NCI-H187 treated with DMSO at 0.1 percent for 48 hours (cell line): ENCODE measurements at places on chromosomes 6 and 20.

DNA sequence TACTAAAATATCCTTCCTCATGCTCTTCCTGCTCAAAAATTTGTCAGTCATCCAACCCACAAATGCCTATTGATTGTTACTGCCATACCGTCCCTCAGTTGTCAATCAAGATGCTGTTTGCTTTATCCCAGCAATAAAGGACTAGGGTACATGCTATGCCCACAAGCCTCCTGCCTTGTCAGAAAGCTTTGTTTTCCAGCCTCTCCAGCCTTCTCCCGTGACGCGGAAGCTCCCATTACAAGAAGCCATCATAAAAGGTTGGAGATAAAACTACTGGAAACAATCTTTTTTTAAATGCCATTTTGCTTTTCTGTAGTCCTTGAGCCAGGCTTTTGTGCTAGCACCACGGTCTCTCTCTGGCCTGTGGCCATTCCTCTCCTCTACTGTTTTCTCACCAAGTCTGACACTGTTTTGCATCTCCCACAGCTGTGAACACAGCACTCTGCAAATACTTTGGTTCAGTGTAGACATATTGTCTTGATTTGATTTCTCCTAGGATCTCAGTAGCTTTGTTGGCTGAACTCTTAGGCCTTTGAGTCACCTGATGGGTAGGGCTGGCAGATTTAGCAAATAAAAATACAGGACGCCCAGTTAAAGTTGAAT lies 495.7 kb upstream of the JARID2 start:
- no peak for DNase-seq

DNA sequence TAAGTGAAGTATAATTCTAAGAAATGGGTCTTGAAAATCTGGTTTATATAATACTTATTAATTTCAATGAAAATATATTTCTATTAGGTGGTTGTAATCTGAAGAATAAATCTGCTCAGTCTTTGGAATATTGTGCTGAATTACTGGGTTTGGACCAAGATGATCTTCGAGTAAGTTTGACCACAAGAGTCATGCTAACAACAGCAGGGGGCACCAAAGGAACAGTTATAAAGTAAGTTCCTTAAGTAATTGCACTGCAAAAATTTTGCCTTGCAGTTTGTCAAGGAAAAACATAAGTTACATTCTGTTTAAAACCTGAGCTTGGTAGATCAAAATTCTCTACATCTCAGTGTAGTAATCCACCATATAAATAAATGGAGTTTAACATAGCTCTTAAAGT lies 106.0 kb downstream of the MYO6 start:
- no peak for DNase-seq

GRCh38 chr6:17957498-17957897 lies 29.9 kb downstream of the KIF13A start:
- DNase-seq, result no peak

DNA sequence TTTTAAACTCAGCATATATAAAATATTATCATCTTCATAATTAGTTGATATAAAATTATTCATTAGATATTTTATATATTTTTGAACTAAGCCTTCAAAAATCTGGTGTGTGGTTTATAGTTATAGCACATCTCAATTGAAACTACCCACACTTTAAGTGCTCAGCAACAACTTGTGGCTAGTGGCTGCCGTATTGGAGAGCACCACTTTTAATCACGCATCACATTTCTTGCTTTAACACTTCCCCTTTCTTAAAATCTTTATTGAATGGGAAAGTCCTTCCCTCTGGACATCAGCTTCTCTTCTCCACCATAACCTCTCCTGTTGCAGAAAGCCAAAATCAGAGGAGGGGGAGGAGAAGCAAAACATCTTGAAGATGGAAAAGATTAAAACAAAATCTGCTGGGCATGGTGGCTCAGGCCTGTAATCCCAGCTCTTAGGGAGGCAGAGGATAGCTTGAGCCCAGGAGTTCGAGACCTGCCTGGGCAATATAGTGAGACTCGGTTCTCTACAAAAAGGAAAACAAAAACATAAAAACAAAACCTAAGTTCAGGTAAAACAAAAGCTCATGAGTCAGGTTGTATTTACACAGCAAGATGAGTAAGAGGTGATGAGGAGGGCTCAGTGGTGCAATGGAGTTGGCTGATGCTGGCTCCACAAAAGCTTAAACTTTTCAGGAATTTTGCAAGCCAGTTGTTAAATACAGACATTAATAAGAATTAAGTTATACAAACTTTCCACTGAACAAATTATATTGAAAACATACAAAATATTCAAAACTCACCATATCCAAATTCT lies 237.0 kb upstream of the SUPT3H start:
- no peak for DNase-seq

DNA sequence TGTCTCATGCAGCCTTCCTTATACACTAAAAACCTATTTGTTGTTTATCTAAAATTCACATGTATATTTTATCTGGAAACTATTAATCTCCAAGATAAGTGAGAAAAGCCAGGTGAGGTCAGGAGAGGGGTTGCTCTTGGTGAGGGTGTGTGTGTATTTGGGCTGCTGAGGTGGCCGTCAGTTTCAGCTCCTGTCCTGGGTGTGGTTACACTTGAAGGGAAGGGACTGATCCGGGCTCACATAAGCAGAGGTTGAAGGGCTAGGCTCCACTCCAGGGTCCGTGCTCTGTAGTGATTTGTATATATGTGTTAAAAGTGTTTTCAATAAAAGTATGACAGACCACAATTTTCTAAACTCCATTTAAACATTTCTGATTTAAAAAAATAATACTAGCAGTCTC lies 13.5 kb upstream of the SNAI1 start:
- DNase-seq, result no peak
